ENCODE measurements at places on chromosomes 1 and 21. TPM values are rescaled to one million over a fixed set of nuclear protein-coding genes. Genes with fewer than 3 reads are reported as not detected.

- DNase-seq = peak; percentile 59
Measured at GRCh38 chr21:39048064-39048463, 135.2 kb downstream of the PSMG1 start.

The SPRR3 gene
- 0.70 TPM for total RNA-seq

The TDRD10 gene
- not detected for total RNA-seq

DNA sequence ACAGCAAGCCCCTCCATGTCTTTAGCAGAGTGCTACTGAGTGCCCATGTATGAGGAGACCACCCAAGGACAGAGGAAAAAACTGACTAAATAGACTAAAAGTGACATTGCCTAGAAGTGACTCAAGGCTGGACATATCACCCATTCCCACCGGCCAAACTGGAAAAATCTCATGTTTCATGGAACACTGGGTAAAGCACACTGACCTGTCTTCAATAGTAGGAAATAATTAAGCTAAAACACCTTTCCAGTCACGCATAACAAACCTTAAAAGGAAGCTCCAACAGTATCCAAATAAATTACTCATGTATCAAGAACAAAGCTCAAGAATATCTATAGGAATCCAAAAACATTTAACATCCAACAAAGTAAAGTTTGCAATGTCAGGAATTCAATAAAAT, 120.4 kb downstream of the SNX7 start:
- no peak for DNase-seq

DNA sequence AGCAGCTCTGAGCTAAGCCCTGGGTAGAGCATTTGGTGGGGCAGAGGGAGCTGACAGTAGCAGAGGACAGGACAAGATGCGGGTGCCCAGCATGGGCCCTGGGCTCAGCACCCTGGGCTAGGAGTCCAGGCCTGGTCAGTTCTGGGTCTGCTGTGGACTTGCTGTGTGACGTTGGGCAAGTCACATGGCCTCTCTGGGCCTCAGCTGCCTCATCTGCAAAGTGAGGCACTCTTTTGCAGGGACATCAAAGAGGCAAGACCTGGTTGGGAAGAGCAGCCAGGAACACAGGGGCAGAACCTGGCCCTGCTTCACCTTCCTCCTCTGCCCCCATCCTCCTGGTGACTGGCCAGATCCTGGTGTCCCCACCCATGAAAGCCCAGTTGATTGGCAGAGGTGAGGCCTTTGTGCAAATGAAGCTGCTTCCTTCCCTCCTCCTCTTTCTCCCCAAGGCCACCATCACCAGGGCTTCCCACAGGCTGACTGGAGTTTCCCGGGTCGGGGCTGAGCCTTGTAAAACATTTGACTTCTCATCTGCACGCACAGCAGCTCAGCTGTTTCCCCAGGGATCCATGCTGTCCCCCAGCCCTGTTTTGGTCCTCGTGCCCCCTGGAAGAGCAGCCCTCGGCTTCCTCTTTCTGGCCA, 350.5 kb downstream of the MATN1 start:
- no peak for DNase-seq

GRCh38 chr21:14206222-14206621, 4.5 kb downstream of the LIPI start:
- DNase-seq = no peak

DNA sequence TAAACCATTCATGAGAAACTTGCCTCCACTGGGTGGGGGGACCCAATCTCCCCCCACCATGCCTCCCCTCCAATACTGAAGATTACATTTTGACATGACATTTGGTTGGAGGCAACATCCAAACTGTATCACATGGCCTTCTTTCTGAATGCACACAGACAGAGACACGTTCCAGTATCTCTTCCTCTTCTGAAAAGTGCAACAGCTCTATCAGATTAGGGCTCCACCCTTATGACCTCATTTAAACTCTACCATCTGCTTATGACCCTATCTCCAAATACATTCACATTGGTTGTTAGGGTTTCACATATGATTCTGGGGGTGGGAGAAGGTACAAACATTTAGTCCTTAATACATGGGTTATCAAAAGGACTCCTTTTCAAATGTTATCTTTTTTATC, 481.8 kb upstream of the NFIA start:
- DNase-seq = no peak

DNA sequence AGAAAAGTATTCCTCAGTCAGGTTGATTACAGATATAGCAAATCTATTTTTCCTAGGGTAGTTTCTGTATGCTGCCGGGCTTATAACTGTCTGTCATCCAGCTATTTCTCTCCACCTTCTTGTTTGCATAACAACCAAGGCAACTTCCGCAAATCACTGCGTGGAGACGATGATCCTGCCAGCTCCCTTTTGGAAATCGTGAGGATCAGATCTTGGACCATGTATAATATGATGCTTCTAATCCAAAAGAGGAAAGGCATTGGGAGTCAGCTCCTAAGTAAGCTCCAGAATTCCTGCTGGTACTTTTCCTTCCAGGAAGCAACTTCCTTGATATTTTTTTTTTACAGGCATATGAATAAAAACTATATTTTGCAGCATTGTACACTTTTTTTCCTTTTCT, 445 bp upstream of the RGS4 start:
- peak; percentile 48 for DNase-seq

The ZMYND12 gene
- total RNA-seq = 0.23 TPM

GRCh38 chr1:231420959-231421545, 1.0 kb downstream of the EGLN1 start:
- DNase-seq = peak; percentile 60

GRCh38 chr1:70208292-70208691, 2.9 kb upstream of the LRRC40 start:
- no peak for DNase-seq

The FCN3 gene
- total RNA-seq = not detected

The PANK4 gene
- 26.3 TPM for total RNA-seq

Data from astrocyte (in vitro differentiated cells and primary cell).